ENCODE measurements at places on chromosomes 1 and 21.

- DNase-seq = no peak
These were observed 228.3 kb downstream of the FMN2 start for GRCh38 chr1:240319998-240320397.

- no peak for DNase-seq
These were observed 214.0 kb downstream of the ZC3H11B start for GRCh38 chr1:219398815-219399396.

GRCh38 chr1:78143152-78143551, 97.4 kb downstream of the GIPC2 start:
- no peak for DNase-seq

DNA sequence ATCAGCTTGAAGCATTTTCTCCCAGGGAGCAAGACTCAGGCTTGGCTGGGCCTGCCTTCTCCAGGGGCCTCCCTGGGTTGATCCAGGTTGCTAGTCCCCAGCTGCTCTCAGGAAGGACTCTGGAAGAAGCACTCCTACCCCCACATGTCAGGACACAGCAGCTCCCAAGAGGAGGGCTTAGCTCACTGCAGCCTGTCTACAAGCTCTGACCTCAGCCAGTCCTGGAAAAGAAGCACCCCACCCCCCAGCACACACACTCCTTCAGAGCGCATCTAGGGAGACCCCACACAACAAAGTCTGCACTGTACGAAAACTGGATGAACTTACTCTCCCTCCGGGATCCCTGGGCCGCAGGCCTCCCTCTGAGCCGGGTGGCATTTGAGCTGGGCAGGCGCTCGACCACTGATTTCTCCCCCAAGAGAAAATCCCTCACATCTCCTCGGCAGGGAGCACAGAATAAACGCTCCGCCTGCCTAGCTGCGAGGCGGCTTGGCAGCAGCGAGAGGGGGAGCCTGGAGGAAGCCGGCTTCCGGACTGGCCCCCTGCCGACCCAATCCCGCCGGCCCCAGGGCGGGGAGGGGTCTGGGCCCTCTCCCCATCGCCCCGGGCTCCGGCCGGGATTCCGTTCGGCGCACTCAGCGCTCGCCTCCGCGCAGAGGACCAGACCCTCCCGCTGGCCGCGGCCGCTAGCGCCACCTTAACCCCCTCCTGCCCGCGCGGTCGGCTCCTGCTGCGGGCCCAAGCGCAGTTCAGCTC, at the start of gene KCNA2:
Gene KCNA2 (minus strand): TSS at position 458 of the 756 bp plus-strand sequence. CDS start 1,576 bp downstream, outside the sequence.
- peak; percentile 47 for DNase-seq

DNA sequence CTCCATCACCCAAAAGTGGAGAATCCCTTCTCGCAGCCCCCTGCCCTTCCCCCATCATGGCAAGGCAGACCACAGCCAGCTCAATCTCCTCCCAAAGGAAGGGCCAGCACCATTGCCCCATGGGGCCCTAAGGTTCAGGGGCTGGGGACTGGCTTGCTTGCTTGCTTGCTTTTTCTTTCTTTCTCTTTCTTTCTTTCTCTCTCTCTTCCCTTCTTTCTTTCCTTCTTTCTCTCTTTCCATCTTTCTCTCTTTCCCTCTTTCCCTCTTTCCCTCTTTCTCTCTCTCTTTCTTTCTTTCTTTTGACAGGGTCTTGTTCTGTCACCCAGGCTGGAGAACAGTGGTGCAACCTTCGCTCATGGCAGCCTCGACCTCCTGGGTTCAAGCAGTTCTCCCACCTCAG, 38.1 kb upstream of the CAMK1G start:
- DNase-seq = no peak

GRCh38 chr21:18467715-18468114, 64.1 kb upstream of the TMPRSS15 start:
- no peak for DNase-seq

- DNase-seq = peak; percentile 64
These were observed 90.9 kb downstream of the SLC30A10 start for GRCh38 chr1:219837274-219837993.

DNA sequence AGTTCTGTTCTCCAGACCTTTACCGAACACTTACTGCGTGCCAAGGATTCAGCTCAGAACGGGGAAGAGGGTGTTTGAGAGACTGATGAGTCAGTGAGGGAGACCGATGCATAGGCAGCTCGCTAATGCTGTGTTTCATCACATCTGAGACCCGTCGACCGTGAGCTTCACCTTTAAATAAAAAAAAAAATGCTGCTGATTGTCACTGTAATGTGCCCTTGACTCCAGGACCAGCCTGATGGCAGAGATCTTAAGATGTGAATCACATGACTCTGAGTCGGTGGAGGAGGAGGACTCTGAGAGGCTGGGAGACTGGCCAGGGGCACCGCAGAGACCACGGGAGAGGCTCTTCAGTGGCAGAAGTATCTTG, 28.8 kb downstream of the SPSB1 start:
- peak; percentile 54 for DNase-seq

DNA sequence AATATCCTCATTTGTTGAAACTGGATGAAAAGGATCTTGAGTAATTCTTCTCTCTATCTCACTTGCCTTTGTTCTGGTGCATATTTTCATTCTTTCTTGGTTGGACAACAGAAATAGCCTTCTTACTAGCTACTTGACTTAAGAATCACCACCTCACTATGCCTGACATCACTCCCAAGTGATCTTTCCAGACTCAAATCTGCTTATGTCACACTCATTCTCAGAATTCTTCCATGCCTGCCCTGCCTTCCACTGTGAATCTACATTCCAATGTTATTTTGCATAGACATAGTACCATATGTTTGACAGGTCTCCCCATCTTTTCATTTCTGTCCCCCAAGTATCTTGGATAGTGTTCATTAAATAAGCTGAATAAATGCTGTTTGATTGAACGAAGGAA, 78.5 kb upstream of the DPYD start:
- peak; percentile 54 for DNase-seq

GRCh38 chr1:109105881-109106280, 8.0 kb upstream of the ELAPOR1 start:
- DNase-seq = no peak

DNA sequence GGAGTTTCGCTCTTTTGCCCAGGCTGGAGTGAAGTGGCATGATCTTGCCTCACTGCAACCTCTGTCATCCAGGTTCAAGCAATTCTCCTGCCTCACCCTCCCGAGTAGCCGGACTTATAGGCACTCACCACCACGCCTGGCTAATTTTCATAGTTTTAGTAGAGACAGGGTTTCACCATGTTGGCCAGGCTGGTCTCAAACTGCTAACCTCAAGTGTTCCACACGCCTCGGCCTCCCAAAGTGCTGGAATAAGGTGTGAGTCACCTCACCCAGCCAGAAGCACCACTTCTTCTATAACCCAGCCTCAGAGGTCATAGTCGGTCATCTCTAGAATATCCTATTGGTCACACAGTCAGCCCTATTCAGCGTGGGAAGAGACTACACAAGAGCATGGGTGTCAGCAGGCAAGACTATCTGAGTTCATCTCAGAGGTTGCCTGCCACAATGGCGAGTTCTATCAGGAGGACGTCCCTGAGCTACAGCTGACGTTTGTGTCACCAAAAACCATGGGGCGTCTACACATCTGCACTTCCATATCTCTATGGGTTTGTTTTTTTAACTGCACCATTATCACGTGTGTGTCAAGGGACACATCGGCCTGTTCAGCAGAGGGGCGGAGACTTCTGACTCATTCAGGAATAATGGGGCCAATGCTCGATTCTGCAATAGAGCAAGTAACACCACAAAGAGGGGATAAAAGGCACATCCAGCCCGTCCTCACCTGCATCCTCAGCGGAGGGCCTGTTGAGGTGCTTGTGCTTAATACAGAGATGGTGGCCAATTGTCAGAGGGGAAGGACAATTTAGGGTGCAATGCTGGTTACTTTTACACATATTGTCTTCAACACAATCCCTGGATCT, 256.3 kb upstream of the IRF2BP2 start:
- peak; percentile 79 for DNase-seq

DNA sequence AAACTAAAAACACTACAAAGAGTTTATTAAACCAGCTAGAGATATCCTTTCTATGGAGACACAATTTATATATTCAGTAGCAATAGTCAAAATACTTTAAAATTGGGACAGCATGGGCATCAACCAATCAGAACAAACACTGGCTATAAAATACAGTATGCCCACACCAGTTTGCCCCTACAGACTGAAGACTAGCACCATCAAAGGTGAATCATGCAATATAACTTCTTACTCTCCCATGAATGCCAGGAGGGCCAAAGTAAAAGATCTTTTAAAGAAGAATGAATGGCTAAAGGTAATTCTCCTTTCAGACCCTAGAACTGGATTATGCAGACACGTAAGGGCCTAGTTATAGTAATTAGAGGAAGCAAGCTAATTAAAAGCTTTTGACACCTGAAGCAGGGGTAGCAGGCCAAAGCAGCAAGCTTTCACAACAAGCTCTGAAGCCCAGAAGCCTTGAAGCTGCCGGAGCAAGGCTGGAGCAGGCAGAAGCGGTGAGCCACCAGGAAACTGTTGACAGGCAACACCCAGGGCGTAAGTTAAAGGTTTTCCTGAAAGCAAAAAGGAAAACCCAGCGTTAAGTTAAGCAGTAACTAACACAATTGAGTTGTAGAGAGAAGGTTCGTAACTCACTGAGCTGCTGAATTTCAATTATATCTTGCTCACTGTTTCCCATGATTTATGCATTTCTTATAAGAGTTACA, 99.3 kb downstream of the CDC42BPA start:
- no peak for DNase-seq

DNA sequence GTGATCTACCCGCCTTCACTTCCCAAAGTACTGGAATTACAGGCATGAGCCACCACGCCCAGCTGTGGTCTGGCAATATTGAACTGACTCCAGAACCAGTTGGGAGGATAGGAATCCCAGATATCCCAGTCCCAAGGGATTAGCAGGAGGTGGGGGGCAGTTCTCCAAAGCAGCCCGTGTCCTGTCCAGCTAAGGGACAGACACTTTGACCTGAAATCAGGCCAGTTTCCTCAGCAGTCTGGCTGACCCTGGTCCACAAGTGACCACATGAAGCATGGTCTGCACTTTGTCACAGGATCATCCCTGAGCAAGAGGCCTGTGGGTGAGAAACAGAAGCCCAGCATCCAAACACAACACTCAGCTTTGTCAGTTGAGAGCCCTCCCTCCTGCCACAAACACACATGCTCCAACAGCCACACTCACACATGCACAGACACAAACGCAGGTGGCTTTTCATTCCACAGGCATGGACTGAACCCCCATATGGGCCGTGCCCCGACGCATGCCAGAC, 2.7 kb upstream of the FDPS start:
- DNase-seq = peak; percentile 61

- no peak for DNase-seq
These were observed 2.4 kb downstream of the NTRK1 start for GRCh38 chr1:156862997-156863599.

DNA sequence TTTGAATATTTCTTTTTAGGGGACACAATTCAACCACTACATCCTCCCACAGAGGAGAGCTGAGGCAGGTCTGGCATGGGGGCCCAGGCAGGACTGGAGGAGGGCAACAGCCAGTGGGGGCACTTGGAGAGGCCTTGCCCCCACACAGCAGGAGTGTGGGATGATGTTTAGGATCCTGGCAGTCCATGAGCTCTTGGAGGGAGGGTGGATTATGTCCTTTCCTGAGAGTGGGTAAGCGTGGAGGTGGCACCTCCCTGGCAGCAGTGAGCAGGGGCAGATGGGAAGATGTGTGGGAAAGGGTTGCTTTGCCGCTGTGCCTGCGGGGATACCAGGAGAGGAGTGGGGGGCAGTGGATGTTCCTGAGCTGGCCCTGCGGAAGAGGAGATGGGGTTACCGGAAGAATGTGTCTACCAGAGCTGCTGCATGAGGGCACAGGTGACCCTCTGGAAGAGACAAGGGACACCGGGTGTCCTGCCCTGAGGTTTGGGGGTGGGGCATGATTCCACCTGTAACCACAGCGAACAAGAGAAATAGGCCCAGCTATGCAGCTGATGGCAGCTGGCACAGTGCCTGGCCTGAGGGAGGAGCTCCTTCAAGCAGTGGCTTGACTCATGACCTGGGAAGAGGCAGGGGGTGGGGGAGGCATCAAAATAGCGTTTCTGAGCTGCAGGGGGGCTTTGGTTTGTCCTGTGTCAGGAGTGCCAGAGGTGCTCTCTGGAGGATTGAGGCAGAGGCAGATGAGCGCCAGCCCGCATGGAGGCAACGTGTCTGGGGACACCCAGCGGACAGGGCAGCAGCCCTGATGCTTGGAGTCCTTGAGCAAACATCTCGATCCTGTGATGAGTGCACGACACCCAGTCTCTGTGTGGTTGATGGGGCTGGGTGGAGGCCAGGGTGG, 123.9 kb upstream of the TMPRSS2 start:
- no peak for DNase-seq

Data from GM03348 (cell line).